ENCODE measurements at places on chromosomes 7 and 10.

- no peak for DNase-seq
Measured at GRCh38 chr7:157320608-157320980, 16.2 kb upstream of the DNAJB6 start.

DNA sequence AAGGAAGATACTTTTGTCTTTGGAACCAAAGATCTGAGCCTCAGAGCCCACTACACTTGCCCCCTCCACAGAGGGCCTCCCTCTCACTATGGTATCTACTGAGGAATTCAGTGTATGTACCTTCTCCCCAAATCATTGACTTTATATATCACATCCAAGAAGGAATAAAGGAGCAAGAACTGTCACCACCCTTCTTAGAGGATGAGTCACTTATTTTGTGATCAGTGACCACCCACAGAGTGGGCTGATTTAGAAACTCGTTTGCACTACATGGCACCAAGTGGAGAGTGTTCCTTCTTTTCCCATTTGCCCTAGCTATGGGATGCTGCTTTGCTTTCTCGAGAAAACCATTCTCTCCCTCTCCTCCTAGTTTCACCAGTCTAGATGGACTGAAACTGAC, 5.7 kb downstream of the TMEM243 start:
- DNase-seq: no peak

GRCh38 chr10:58573144-58573543, 60.5 kb downstream of the BICC1 start:
- DNase-seq: no peak

DNA sequence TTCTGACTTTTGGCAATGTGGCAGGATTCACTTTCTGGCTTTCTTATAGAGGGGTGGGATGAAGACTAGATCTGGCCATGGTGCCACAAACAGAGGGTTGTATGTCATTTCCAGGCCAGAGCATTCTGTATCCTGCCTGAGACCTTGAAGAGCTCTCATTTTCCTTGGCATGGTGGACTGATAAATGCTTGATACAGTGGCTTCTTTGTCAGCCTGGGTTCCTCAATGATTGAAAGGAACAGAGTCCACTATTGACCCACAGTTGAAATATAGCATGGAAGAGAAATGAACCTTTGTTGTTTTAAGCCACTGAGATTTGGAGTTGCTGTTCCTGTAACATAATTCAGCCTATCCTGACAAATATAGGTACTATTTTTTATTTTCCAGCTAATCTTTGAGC, 462.7 kb downstream of the SUGCT start:
- no peak for DNase-seq

- DNase-seq: no peak
Measured at GRCh38 chr7:131359136-131359776, 31.6 kb downstream of the MKLN1 start.

GRCh38 chr7:76037310-76037709, 10.5 kb downstream of the STYXL1 start:
- DNase-seq: no peak

- DNase-seq: peak; percentile 6
Measured at GRCh38 chr7:133854739-133855138, 272.4 kb upstream of the LRGUK start.

GRCh38 chr10:26725837-26726727, 28.6 kb downstream of the PDSS1 start:
- peak; percentile 56 for DNase-seq

DNA sequence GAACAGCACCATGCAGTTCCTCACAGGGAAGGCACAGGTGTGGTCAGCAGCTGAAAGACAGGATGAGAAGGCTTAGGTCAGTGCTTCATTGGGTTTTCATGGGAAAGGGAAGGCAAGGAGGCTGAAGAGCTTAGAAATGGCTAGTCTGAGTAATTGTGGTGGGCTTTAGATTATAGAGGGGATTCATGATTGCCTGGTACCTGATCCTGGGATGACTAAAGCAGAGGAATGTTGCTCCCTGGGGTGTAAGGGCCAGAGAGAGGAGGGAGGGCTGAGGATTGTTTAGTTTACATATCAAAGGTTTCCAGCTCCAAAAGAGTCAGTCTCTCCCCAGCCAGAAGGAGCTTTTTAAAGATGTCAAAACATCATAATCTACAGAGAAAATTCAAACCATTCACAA, 396.3 kb upstream of the POM121L12 start:
- no peak for DNase-seq

DNA sequence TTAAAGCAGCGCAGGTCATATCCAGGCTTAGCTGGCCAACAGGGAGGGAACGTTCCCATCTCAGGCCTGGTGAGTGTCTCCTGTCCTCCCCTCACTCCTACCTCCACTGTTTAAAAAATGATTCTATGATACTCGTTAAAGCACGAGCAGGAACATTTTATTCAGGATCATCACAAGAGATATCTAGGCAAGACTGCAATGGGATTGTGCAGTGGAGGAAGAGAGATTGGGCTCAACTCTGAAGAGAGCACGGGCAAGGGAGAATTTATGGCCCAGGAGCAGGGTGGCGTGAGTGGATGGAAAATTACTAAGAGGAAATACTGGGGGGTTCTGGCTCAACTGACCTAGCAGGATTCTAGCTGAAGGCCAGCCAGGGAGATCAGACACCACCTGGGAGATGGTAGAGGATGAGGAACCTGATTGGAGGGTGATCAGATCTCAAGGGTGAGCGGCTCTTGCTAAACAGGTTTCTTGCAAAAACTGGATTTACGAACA, 9.0 kb upstream of the HSPB1 start:
- no peak for DNase-seq

- no peak for DNase-seq
Measured at GRCh38 chr10:66783316-66783715, 142.5 kb upstream of the LRRTM3 start.

DNA sequence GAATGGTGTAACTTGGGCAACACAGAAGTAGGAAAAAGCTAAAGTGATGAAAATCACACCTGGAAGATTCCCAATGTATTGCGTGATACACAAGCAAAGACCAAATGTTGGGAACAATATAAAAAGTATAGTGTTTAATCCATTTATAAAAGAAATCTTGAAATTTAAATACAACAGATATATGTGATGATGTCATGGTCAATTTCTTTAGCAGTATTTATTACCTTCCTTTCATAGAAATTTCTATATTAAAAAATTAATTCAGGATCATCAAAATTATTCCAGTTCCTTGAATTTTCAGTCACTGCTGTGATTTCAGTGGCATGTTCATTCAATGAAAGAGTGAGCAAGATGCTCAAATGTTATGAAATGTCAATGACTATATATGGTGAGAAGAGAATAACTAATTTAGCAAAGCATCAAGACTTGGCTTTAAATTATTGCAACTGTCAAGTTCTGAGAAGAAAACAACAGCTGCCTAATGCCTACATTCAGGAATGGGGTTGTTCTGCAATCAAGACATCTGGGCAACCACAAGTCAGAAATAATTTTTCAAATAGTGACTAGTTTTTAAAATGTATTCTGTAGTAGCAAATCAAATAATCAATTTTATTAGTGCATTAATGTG, 308.8 kb downstream of the SEMA3D start:
- no peak for DNase-seq

- DNase-seq: no peak
Measured at GRCh38 chr7:2198760-2199159, 34.0 kb downstream of the MAD1L1 start.

DNA sequence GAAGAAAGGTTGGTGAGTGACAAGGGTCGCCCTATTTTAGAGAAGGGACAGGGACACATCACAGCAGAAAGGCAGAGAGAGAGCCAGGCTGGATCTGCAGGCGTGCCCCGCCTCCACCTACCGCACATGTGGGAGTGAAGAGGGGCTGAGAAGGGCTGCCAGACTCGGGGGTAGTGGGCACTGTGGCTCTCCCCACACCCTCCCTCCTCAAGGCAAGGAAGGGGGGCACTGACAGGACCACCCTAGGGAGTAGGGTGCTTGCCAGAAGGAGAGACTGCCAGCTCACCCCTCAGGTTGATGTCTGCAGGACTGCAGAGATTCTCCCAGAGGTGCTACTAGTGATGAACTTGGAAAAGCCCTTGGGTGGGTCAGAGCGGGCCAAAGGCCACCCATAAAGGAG, 62.8 kb upstream of the ZRANB1 start:
- no peak for DNase-seq

DNA sequence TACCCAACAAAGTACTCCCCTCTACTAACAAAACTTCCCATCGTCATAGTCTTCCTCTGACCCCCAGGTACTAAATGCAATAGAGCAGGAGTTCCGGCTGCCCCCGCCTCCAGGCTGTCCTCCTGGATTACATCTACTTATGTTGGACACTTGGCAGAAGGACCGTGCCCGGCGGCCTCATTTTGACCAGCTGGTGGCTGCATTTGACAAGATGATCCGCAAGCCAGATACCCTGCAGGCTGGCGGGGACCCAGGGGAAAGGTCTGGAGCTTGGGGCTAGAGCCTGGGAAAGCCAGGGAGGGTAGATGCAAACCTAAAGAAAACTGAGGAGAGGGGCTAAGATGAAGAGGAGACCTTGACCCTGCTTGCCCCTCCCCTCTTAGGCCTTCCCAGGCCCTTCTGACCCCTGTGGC, 15.3 kb downstream of the EPHB6 start:
- no peak for DNase-seq

GRCh38 chr7:140744005-140744404, 47.5 kb downstream of the NDUFB2 start:
- no peak for DNase-seq

DNA sequence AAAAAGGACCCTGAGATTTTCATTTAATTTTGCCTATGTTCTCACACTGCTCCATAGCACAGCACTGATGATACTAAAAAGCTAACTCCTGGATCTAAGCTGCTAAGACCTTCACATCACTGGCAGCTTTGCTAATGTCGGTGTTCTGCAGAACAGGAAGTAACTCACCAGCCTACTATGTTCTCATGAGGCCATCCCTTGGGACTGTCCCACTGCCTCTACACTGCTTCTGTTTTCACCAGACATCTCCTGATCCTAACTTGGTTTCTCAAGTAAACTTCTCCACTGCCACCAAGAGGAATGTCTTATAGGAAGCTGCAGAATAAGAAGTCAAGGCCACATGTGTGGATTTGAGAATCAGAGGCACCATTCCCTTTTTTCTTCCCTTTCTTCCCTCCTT, 15.1 kb downstream of the HTR7 start:
- no peak for DNase-seq
